NCI-H510A (cell line): ENCODE measurements at places on chromosomes 5 and 9.

- no peak for DNase-seq
These were observed 1.3 kb upstream of the ERMP1 start for GRCh38 chr9:5834214-5834613.

- DNase-seq, result no peak
These were observed 331.9 kb downstream of the MED10 start for GRCh38 chr5:6046296-6046967.

DNA sequence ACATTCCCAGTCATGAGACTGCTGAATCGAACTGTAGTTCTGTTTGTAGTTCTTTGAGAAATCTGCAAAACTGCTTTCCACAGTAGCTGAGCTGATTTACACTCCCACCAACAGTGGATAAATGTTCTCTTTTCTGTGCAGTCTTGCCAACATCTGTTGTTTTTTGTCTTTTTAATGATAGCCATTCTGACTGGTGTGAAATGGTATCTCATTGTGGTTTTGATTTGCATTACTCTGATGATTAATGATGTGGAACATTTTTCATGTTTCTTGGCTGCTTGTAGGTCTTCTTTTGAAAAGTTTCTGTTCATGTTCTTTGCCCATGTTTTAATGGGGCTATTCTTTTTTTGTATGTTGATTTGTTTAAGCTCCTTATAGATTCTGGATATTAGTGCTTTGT, 187.3 kb upstream of the TLE4 start:
- no peak for DNase-seq

DNA sequence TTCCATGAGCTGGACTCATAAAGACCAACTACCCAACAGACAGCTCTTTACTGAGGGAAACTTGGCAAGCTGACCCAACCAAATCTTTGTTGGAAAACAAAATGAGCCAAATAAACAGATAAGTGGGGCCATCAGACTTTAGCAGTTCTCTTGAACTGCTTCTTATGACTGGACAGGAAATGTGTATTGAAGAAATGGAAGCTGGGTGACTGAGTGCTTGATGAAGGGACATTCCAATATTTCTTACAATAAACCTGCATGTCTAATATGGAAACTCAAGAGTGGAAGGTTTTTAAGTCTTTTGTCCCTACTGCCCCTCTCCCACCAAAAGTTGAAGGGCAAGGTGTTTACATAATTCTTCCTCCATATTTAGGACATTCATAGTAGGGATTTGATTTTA, 218.8 kb upstream of the NR4A3 start:
- no peak for DNase-seq

- DNase-seq, result no peak
These were observed 1211.5 kb upstream of the CDH9 start for GRCh38 chr5:28249771-28250415.

- no peak for DNase-seq
These were observed 35.8 kb downstream of the PPARGC1B start for GRCh38 chr5:149765932-149766331.

DNA sequence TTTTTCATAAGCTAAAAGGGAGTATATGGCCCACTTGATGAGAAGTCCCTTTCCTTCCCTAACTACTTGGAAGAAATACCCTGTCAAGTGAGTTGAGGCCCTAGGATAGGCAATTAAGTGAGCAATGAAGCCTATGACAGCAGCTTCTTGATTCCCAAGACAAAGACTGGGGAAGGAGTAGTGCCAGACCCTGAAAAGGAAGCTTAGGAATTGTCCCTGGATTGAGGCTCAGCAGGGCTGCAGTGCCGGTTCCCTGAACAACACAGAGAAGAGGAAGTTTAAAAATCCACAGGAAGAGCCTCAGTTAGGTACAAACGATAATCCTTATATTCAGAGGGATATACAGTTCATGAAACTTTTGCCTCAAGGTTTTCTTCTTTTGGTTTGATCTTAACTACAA, 61.8 kb upstream of the RAD23B start:
- DNase-seq, result no peak

- no peak for DNase-seq
These were observed 20.1 kb downstream of the CXXC5 start for GRCh38 chr5:139668064-139668880.

DNA sequence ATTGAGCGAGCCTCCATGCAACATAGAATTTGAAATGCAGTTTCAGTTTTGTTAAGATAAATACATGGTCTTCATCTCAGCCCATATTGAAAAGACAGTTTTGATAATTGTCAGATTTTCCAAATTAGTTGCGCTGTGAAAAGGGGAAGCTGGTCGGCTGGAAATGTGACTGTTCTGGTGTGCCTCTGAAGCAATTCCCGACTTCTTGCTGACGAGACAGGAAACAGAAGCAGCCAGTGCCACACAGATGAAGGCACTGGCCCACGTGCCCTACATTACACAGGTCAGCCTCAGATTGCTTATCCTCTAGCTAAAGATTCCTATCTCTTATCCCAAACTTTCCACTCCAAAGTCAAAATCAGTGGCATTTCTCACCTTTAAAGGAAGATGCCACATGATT, 214.1 kb upstream of the TLE4 start:
- DNase-seq, result peak; percentile 18

GRCh38 chr5:178322736-178323540, 90.3 kb upstream of the PHYKPL start:
- DNase-seq, result no peak

GRCh38 chr9:23790351-23791260, 35.4 kb downstream of the ELAVL2 start:
- no peak for DNase-seq

- DNase-seq, result no peak
These were observed 463.7 kb upstream of the WWC1 start for GRCh38 chr5:167827766-167828165.

DNA sequence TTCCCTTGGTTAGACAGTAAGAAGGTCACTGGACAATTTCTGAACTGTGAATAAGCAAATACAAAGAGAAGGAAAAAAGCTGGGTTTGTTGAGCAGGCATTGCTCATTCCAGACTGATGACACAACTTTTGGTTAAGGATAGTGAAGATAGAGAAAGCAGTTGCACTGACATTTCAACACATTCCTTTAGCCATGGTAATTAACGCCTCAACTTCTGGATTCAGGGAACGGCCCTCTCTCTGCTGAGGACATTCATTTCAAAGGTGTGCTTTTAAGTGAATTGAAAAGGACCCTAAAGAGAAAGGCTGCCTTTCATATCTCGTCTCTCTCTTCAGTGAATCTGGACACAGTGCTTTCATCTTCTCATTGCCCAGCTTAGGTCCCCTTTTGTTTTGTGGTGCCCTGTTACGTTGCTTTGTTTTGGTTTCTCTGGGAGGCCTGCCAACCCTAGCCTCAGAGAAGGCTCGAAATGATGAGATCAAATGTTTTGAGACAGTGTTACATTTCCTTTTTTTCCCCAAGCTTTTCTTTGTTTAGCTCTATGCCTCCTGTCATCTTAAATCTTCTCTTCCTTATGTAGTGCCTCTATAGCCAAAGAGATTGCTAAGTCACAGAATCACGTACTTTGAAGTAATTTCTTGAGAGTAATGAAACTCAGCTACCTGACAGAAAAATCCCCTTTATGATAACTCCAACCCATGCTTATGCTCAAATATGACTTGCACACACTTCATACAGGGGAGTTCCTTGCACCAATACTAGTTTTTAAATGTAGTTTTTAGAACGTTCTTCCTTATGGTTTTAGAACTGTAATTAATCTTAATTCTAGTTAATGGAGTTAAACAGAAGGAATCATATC, 94.4 kb upstream of the IFNE start:
- no peak for DNase-seq

DNA sequence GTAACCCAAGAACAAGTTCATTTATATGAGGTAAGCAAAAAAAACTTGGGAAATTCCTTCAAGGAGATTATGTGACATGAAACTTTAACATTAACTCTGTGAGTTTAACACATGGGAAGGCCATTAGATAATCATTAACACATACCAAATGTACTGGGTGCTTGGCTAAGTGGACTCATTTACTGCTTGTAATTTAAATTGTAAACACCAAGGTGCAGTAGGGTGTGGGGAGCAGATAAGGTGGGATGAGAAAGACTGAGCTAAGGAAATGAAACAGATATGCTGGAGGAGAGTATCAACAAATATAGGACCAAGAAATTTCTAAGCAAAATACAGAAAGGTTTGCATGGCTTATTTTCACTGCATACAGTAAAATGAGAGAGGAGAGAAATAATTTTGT, 2384.8 kb upstream of the ACO1 start:
- no peak for DNase-seq

DNA sequence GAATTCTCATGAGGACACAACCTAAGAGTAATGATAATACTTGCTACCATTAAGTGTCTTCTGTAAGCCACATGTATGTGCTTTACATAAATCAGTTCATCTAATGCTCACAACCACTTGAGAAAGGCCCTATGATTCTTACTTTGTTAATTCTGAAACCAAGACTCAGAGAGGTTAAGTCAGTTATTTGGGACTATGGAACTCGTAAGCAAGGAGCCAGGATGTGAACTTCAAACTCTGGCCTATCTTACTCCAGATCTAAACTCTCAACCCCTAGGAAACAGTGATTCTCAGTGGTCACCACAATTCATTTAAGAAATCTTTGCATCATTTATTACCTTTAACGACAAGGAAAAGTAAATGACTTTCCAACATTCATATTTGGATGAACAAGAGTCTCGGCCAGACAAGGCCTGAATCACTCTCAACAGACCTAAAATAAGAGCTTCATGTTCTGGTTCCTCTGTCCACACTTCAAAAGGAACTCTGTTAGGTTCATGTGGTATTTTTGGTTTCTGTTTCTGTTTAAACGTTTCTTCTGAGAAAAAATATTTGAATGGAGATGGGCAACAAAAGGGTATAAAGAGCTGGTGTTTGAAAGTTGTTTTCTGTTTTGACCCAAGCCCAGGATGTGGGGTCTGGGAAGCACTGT, 104.8 kb downstream of the LPAR1 start:
- no peak for DNase-seq

DNA sequence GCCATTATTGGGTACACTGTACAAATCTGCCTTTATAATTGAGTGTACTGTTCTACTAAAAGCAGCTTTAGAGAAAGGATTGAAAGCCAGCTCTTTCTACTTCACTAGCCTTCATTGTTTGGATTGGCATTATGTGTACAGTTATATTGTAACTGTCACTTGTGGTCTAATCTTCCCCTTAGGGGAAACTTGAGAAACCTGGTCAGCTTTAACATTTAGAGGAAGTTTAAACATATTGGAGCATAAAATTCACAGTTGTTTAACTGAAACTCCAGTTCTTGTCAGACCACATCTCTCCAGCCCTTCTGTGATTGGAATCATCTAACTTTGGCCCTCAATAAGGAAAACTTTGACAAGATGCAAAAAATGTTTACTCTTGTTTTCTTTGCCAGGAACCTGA, 24.6 kb downstream of the PIK3R1 start:
- no peak for DNase-seq

DNA sequence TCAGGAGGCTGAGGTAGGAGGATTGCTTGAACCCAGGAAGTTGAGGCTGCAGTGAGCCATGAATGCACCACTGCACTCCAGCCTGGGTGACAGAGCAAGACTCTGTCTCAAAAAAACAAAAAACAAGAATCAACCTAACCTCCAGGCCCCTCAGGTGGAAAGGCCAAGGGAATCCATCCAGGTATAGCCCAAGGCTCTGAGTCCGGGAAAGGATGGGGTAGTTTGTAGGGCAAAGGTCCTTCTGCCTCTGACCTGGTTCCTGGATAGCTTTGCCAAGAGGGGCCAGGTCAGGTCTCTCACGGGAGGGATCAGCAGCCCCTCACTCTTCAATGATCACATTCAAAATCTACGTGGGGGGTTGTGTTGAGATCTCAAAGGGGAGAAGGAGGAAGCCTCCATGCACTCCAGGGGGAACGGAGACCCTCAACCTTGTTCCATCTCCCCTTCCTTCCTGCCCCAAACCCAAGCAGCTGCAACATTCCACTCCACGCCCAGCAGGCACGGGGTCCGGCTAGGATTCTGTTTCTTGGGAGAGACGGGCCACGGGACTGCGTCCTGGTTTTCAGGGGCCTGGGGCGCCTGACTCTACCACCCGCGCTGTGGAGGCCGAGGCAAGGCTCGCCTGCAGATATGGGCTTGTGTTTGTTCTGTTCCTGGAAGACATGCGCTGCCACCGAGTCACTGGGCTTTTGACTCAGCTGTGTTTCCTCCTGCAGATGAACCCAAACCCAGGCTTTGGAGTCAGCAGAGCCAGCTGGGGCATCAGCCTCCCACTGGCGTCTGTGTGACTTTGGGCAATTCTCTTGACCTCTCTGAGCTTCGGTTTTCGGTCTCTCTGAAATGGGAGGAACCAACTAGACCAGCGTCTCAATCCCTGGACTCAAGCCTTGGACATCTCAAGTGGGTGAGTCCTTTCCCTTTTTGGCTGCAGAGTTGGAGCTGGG, 35.5 kb downstream of the PLPP7 start:
- DNase-seq, result no peak

GRCh38 chr5:138230261-138230660, 17.1 kb upstream of the CDC23 start:
- no peak for DNase-seq

GRCh38 chr9:126861707-126862103, 1.3 kb downstream of the ZBTB34 start:
- DNase-seq, result no peak

- no peak for DNase-seq
These were observed 197.5 kb downstream of the RGS3 start for GRCh38 chr9:113661074-113661473.

DNA sequence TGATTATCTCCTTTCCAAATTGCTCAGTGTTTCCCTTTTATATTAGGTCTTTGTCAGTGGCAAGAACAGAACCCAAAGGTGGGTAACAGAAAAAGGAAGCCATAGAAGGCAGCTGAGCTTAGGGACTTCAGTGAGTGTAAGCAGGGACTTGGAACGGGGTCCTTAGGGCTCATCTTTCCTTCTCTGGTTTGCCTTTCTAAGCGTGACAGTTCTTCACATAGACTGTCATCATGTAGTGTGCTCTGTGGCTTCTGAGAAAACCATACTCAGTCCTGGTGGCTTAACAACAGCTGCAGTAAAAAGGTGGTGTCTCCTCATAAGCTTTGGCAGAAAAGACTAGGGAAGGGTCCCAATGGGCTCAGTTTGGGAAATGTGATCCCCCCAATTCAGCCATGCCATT, 108.8 kb downstream of the SLC12A2 start:
- DNase-seq, result no peak

GRCh38 chr5:140420665-140421361, 19.2 kb downstream of the ANKHD1 start:
- no peak for DNase-seq

DNA sequence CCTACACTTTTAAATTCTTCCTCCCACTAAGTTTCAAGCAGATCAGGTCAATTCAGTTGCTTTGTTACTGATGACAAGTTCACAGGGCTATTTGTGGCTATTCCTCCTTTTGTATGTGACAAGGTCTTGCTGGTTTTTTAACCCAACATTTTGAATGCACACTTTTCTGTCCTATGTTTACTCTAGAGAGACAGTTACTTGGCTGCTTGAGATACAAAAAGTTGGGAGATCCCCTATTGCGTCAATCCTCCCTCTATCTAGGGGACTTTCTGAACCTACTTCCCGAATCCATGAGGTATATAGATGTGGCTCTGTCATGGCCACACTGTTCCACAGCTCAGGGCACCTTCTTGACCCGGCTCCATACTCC, 386.7 kb downstream of the NTRK2 start:
- DNase-seq, result no peak

- DNase-seq, result no peak
These were observed 26.3 kb downstream of the PTGES2 start for GRCh38 chr9:128101231-128101661.
